ENCODE measurements at places on chromosomes 16 and 17.
A peak's percentile ranks its signal among the peaks of the same experiment; 100 is the strongest.

DNA sequence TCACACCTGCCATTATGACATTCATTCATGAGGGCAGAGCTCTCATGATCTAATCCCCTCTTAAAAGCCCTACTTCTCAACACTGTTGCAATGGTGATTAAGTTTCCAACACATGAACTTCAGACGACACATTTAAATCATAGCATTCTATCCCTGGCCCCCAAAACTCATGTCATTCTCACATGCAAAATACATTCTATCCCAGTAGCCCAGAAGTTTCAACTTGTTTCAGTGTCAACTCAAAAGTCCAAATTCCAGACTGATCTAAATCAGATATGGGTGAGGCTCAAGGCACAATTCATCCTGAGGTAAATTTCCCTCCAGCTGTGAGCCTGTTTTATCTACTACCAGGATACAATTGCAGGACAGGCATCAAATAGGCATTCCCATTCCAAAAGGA is 25.2 kb downstream of the LYRM1 start:
- no peak for DNase-seq

DNA sequence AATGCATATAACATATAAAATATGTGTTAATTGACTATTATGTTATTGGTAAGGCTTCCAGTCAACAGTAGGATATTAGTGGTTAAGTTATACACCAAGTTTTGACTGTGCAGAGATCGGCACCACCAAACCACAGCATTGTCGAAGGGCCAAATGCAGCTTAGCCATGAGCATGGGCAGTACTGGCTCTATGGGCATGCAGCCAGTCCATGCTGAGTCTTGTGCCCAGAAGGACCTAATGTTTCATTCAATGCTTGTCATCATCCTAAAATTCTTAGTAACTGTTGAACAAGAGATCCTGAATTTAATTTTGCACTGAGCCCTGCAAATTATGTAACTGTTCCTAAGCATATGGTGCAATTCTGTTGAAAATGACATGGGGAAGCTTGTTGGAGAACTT is 233.4 kb upstream of the HS3ST3A1 start:
- DNase-seq = no peak

DNA sequence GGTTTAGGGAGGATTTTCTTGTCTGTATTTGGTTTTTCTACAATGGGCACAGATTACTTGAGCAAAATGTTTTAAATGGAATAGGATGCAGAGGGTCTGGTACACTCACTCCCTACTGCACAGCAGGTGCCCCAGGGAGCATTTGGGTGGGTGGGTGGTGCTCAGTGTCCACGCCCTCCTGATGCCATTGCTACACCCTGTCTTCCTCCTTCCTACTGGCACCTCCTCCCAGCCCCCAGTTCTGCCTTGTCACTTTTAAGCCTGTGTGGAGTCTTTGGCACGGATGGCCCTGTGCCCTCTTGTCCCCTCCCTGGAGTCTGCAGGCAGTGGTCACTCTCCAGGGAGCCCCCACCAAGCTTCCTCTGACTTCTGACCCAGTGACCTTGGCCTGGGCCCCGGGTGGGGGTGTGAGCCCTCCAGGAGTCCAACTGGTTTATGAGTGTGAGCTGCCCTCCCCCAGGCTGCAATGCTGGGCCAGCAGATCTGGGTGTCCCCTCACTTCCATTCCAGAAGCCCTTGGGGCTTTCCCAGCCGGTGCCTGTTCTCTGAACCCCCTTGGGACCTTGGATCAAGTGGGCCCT is 15.5 kb downstream of the LLGL2 start:
- no peak for DNase-seq

- DNase-seq = no peak
Measured at GRCh38 chr17:44005527-44006271, 1.3 kb downstream of the NAGS start.

DNA sequence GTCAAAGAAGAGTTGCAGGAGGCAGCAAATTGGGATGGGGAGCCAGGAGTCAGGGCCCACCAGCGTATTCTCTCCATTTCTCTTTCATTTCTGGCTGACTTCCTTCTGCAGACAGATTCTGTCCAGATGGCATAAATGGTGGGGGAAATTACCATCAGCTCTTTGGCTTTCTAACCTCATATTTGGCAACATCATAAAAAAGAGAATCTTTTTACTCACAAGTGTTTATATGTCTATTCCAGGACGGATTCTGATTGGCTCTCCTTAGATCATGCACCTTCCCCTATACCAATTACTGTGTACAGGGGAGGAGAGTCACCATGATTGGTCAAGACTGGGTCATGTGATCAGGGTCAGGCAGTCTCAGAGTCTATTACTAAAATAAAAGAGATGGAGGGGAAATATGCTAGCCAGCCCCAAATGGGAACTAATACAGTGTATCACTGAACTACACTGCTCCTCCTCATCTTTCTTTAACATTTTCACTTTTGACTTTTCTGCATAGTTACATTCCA is 537.1 kb upstream of the EEF2KMT start:
- DNase-seq = no peak

GRCh38 chr16:9429646-9430330 is 338.3 kb downstream of the HAPSTR1 start:
- no peak for DNase-seq

DNA sequence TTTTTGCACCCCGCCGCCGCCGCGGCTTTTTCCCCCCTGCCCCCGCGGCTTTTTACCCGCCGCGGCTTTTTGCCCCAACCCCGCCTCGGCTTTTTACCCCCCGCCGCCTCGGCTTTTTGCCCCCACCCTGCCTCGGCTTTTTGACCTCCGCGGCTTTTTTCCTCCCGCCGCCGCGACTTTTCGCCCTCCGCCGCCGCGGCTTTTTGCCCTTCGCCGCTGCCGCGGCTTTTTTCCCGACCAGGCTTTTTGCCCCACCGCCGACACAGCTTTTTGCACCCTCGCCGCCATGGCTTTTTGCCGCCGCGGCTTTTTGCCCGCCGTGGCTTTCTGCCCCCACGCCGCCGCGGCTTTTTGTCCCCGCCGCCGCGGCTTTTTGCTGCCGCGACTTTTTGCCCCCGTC is 137.0 kb upstream of the TP53TG3D start:
- DNase-seq = no peak

DNA sequence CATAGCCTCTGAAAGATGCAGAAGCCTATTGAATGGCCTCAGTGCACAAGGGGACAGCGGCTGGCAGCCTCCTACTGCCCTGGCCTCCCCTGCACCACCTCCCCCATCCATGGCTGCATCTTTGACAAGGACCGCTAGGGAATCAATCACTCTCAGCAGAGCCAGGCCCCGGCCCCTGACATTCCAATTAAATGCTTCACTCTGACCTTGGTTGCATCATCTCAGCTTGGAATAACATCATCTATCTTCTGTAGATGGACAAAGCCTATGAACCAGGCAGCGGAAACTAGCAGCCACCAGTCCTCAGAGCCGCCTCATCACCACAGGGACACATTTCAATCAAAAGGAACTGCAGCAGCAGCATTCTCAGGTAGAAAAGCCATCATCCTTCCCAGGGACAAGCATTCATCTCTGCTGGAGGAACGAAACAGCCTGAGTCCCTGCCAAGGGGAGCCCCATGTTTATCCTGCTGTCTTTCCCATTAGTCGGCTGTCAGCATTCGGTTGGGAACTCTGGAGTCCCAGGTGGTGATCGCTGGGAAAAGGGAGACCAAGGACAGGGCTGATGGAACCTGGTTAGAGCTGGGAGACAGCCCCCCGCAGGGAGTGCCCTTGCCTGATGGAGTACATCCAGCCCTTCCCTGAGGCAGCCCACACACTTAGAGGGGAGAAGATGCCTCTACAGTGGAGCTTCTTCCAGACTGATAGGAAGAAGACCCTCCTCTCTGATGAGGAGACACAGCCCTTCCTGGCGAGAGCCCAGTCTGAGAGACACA is 11.5 kb upstream of the TMEM132E start:
- peak; percentile 36 for DNase-seq

GRCh38 chr16:85151603-85152413 is 39.5 kb upstream of the CIBAR2 start:
- peak; percentile 96 for DNase-seq

DNA sequence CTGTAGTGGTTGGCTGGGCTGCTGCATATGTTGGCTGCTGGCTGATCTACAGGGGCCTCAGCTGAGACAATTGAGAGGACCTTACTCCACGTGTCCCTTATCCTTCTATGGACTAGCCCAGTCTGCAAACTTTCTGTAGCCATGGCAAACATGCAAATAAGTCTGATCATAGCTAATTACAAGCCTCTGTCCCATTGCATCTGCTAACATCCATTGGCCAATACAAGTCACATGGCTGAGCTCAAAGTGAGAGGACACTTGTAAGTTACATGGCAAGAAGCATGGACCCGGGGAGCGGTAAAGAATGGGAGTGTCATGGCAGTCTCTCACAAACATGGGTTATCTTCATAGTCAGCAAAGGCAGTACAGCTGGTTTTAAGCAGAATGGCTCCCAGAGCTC is 11.6 kb upstream of the IL4R start:
- DNase-seq = no peak

GRCh38 chr17:54968988-54969332 is 395 bp downstream of the STXBP4 start:
- DNase-seq = peak; percentile 39

- no peak for DNase-seq
Measured at GRCh38 chr16:88702371-88703210, 3.6 kb downstream of the RNF166 start.

- DNase-seq = no peak
Measured at GRCh38 chr17:9821921-9822320, at the start of gene GSG1L2. Gene GSG1L2 (minus strand): TSS chr17:9822079. CDS start chr17:9822071, 8 bp downstream.

DNA sequence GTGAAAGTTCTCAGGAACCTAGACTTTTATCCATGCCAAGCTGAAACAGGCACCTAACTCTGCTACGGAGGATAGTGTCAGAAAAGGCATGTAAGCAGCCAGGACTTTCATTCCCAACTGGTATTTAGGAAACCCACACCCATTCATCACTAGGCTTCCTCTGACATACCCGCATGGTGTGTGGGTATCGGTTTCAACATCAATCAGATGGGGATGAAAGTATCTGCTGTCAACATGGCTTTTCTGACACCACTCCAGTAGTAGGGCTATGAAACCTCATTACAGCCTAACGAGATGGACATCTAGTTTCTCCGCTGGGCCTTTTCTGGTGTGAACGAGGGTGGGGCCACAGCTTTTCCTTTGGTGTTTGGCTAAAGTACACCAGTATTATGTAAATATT is 1178.3 kb downstream of the CDH11 start:
- no peak for DNase-seq

- DNase-seq = no peak
Measured at GRCh38 chr16:89233678-89234490, 16.4 kb downstream of the ZNF778 start.

- no peak for DNase-seq
Measured at GRCh38 chr17:13793951-13794350, 192.2 kb upstream of the HS3ST3A1 start.

DNA sequence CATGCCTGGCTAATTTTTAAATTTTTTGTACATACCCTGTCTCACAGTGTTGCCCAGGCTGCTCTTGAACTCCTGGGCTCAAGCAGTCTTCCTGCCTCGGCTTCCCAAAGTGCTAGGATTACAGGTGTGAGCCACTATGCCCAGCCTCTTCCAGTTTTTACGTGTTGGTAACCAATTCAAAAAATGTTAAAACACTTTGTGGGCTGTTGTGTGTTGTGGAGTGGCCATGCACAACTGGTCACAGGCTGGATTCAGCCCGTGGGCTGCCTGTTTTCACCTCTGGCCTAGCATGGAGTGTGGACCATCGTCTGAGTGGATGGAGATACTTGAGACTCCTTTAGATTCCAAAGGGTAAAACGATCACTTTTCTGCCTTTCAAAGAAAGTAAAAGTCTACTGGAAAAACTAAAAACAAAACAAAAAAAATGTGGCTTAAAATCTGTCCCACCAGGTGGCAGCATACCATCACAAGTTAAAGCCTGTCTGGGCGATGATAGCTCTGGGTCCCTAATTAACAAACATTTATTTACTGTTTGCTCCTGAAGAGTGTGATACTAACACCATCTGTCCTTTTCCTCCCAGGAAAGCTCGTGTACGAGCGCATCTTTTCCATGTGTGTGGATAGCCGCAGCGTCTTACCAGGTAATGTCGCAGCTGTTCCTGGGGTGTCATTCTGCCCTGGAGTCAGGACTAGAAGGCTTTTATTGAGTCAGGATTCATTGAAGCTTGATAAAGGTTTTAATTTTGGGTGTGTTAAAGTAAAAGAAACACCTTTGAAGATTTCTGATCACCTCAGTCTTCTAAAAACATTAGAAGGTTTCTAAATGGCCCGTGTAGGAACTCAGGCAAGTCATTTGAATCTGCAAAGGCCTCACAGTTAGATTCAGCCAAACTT is 45.8 kb downstream of the VPS35L start:
- peak; percentile 17 for DNase-seq

- no peak for DNase-seq
Measured at GRCh38 chr17:34725725-34726124, 146.3 kb downstream of the TMEM132E start.

- DNase-seq = no peak
Measured at GRCh38 chr17:47401100-47401499, 77.3 kb downstream of the EFCAB13 start.

- DNase-seq = no peak
Measured at GRCh38 chr16:10838621-10839278, 20.2 kb upstream of the TVP23A start.

- DNase-seq = no peak
Measured at GRCh38 chr16:57966204-57966771, 4.6 kb downstream of the CNGB1 start.

- peak; percentile 27 for DNase-seq
Measured at GRCh38 chr16:27972500-27972899, 91.0 kb downstream of the GSG1L start.

DNA sequence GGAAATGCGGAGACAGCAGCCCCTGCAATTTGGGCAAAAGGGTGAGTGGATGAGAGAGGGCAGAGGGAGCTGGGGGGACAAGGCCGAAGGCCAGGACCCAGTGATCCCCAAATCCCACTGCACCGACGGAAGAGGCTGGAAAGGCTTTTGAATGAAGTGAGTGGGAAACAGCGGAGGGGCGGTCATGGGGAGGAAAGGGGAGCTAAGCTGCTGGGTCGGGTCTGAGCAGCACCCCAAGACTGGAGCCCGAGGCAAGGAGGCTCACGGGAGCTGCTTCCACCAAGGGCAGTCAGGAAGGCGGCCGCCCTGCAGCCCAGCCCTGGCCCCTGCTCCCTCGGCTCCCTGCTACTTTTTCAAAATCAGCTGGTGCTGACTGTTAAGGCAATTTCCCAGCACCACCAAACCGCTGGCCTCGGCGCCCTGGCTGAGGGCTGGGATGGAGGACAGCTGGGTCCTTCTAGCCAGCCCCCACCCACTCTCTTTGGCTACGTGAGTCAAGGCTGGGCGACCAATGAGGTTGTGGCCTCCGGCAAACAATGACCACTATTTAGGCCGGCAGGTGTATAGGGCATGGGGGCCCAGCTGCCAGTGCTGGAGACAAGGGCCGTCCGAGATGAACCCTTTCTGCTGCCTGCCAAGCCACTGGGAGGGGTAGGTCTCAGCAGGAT is 507 bp downstream of the SERPINF1 start:
- no peak for DNase-seq

Data from EL (cell line).